ENCODE measurements at places on chromosomes 4 and X. TPM values are rescaled to one million over a fixed set of nuclear protein-coding genes. Genes with fewer than 3 reads are reported as not detected.

Gene FOXO4
- 9.4 TPM for total RNA-seq

Gene PORCN
- total RNA-seq: 3.4 TPM

Gene AMOT
- total RNA-seq: 3.8 TPM

Gene BEX1
- total RNA-seq: 2.3 TPM

Gene CACNA1F
- 0.61 TPM for total RNA-seq

Gene HAUS3
- 14.3 TPM for total RNA-seq

Gene CYSLTR1
- total RNA-seq: 5.7 TPM

Gene CETN2
- 25.3 TPM for total RNA-seq

Gene NLGN3
- total RNA-seq: 0.19 TPM

Gene ATP1B4
- 0.05 TPM for total RNA-seq

Gene CABS1
- total RNA-seq: not detected

Gene MAGEE1
- 0.85 TPM for total RNA-seq

Gene TNIP3
- total RNA-seq: 3.5 TPM

Gene SYP
- 14.4 TPM for total RNA-seq

Gene BST1
- total RNA-seq: 4.1 TPM

Gene MAGEA2B
- total RNA-seq: not detected

Gene DMP1
- 0.42 TPM for total RNA-seq

- no peaks in the 10 kb centered on the region for H3K27me3 ChIP-seq
- DNase-seq: no peak
- H3K27ac ChIP-seq: no peak overlapping the region
- no peaks in the 10 kb centered on the region for H3K36me3 ChIP-seq
- H3K4me1 ChIP-seq: no peaks in the 10 kb centered on the region
- no peak overlapping the region for H3K4me3 ChIP-seq
These were observed 50.6 kb downstream of the TENM3 start for GRCh38 chr4:182293691-182294255.

DNA sequence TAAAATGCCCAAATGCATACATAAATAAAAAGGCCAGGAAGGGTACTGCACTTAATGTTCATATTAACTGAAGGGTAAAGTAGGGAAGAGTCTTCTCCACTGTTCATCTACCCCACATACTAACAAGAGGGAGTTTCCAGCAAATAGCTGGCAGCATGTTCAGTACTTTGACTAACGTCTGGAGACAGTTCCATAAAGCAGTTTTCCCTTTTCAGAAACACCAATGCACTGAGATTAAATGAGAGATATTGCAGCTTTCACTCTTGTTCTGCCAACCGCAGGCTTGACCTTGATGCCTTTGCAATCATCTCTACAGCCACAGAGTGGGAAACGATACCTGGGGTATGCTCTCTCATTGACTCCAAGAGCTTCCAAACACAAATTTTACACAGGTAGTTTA is 2123.1 kb upstream of the TENM3 start:
- H3K27me3 ChIP-seq: no peaks in the 10 kb centered on the region
- no peak overlapping the region for H3K27ac ChIP-seq
- no peaks in the 10 kb centered on the region for H3K36me3 ChIP-seq
- H3K4me3 ChIP-seq: no peak overlapping the region
- DNase-seq: no peak

DNA sequence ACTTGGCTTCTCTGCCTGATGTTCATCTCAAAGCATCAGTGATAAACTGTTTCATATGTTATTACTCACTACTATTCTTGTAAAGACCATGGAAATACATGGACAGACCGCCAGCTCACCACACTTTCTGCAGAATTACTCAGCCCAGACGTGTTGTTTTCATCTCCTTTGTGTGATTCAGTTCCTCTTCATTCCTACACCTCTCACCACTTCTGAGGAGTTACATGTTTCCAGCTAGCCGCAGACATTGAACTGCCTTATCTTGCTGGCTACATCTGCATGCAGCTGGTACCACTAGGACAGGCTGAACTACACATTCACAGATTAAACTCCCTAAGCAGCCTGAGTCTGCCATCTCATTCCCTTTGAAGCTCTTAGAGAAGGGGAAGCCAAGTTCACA is 443.2 kb upstream of the FGF16 start:
- no peak overlapping the region for H3K27ac ChIP-seq
- peak; percentile 9 for DNase-seq
- no peak overlapping the region for H3K4me3 ChIP-seq
- H3K4me1 ChIP-seq: no peaks in the 10 kb centered on the region

GRCh38 chr4:106172861-106173260 is 143.1 kb downstream of the TBCK start:
- no peaks in the 10 kb centered on the region for H3K4me1 ChIP-seq
- DNase-seq: no peak
- H3K4me3 ChIP-seq: no peak overlapping the region
- H3K27me3 ChIP-seq: no peaks in the 10 kb centered on the region
- H3K36me3 ChIP-seq: peaks cover 5% of the 10 kb centered on the region
- H3K27ac ChIP-seq: no peak overlapping the region

GRCh38 chrX:115616943-115617563 is 56.1 kb downstream of the PLS3 start:
- H3K4me3 ChIP-seq: no peak overlapping the region
- no peaks in the 10 kb centered on the region for H3K36me3 ChIP-seq
- H3K27me3 ChIP-seq: no peaks in the 10 kb centered on the region
- H3K4me1 ChIP-seq: no peaks in the 10 kb centered on the region
- no peak overlapping the region for H3K27ac ChIP-seq

- DNase-seq: no peak
- no peaks in the 10 kb centered on the region for H3K27me3 ChIP-seq
- no peaks in the 10 kb centered on the region for H3K4me1 ChIP-seq
- H3K27ac ChIP-seq: no peak overlapping the region
These were observed 167.6 kb downstream of the ARHGAP10 start for GRCh38 chr4:147899512-147899911.

GRCh38 chr4:188218392-188218791 is 79.2 kb downstream of the TRIML1 start:
- H3K27ac ChIP-seq: no peak overlapping the region
- H3K27me3 ChIP-seq: no peaks in the 10 kb centered on the region
- DNase-seq: no peak
- H3K4me1 ChIP-seq: no peaks in the 10 kb centered on the region

DNA sequence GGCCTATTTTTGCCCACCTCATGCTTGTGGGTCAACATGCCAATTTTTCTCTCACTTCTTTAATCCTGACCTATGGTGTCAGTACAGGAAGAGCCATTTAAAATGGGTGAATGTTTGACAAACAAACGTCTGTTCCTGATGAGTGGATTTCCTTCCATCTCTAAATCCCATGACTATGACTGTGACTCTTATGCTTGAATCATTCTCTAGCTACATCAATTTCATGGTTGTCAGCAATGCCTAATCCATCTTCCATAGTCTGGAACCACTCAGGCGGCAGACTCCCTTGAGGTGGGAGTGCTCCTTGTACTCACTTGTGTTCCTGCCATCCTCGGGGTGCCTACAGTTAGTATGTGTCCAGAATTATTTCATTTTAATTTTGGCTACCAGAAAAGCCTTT is 194.9 kb upstream of the RPS6KA3 start:
- DNase-seq: no peak
- H3K4me3 ChIP-seq: no peak overlapping the region
- H3K27me3 ChIP-seq: no peaks in the 10 kb centered on the region
- no peaks in the 10 kb centered on the region for H3K4me1 ChIP-seq
- no peak overlapping the region for H3K27ac ChIP-seq
- no peaks in the 10 kb centered on the region for H3K36me3 ChIP-seq

GRCh38 chrX:103615781-103616371 is 8.1 kb downstream of the TCEAL3 start:
- no peaks in the 10 kb centered on the region for H3K36me3 ChIP-seq
- H3K4me1 ChIP-seq: no peaks in the 10 kb centered on the region
- H3K27me3 ChIP-seq: no peaks in the 10 kb centered on the region
- no peak overlapping the region for H3K4me3 ChIP-seq

- H3K4me3 ChIP-seq: no peak overlapping the region
- no peak overlapping the region for H3K27ac ChIP-seq
- no peaks in the 10 kb centered on the region for H3K36me3 ChIP-seq
- DNase-seq: no peak
- peaks cover 4% of the 10 kb centered on the region for H3K4me1 ChIP-seq
These were observed 75.7 kb downstream of the ANXA3 start for GRCh38 chr4:78627046-78627965.

GRCh38 chrX:80817002-80817401 is 7.3 kb upstream of the BRWD3 start:
- no peaks in the 10 kb centered on the region for H3K36me3 ChIP-seq
- no peak overlapping the region for H3K4me3 ChIP-seq
- H3K27me3 ChIP-seq: no peaks in the 10 kb centered on the region
- no peak overlapping the region for H3K27ac ChIP-seq

GRCh38 chrX:12958461-12958860 is 16.4 kb upstream of the TMSB4X start:
- no peaks in the 10 kb centered on the region for H3K36me3 ChIP-seq
- peak overlapping the region; percentile 99 for H3K27ac ChIP-seq
- no peak for DNase-seq
- H3K4me3 ChIP-seq: no peak overlapping the region

GRCh38 chr4:134297765-134298164 is 96.2 kb upstream of the PABPC4L start:
- no peak overlapping the region for H3K4me3 ChIP-seq
- no peak for DNase-seq
- H3K27me3 ChIP-seq: no peaks in the 10 kb centered on the region
- H3K27ac ChIP-seq: no peak overlapping the region
- H3K36me3 ChIP-seq: no peaks in the 10 kb centered on the region
- H3K4me1 ChIP-seq: no peaks in the 10 kb centered on the region

DNA sequence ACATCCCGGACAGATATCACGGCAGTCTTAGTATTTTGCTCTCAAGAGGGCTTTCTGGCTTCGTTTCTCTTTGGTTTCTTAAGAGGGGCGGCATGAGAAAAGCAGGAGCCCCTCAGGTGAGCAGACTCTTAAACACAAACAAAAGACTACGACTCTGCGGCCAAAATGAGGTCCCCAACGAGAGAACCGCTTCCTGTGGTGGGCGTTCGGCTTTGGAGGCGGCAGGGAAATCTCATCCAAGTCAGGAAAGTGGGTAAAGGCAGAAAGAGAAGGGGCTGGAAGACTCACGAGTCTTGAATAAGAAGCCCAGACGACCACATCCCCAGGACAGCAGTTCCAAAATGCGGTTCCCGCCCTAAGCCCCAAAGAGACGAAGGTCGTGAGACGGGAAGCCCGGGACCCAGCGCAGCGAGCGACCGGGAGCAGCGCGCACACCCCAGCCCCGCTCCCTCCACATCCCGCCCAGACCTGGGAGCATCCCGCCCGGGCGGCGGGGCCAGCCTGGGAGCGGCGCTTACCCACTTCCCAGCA is 409 bp downstream of the UGDH start:
- peaks cover 9% of the 10 kb centered on the region for H3K27me3 ChIP-seq
- H3K27ac ChIP-seq: peak overlapping the region; percentile 45
- no peak for DNase-seq
- H3K36me3 ChIP-seq: no peaks in the 10 kb centered on the region

DNA sequence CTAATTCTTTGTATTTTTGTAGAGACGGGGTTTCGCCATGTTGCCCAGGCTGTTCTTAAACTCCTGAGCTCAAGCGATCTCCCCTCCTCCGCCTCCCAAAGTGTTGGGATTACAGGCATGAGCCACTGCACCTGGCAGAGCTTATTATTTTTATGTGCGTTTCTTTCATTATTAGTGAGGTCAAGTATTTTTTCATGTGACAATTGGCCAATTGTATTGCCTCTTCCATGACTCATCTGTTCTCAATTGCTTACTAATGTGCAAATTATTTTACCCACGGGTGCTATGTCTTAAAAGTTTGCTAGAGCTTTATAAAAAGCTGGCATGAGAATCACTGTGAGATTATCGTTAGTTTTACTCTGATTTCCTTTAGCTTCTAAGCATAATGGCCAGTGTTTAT is 13.0 kb upstream of the ARX start:
- DNase-seq: no peak
- H3K4me1 ChIP-seq: no peaks in the 10 kb centered on the region
- H3K4me3 ChIP-seq: no peak overlapping the region
- H3K27me3 ChIP-seq: peaks cover 25% of the 10 kb centered on the region

- no peak overlapping the region for H3K4me3 ChIP-seq
- H3K27ac ChIP-seq: no peak overlapping the region
- H3K36me3 ChIP-seq: peaks cover 11% of the 10 kb centered on the region
- DNase-seq: no peak
- H3K27me3 ChIP-seq: no peaks in the 10 kb centered on the region
- no peaks in the 10 kb centered on the region for H3K4me1 ChIP-seq
These were observed 16.4 kb downstream of the TCEANC start for GRCh38 chrX:13669246-13669737.

DNA sequence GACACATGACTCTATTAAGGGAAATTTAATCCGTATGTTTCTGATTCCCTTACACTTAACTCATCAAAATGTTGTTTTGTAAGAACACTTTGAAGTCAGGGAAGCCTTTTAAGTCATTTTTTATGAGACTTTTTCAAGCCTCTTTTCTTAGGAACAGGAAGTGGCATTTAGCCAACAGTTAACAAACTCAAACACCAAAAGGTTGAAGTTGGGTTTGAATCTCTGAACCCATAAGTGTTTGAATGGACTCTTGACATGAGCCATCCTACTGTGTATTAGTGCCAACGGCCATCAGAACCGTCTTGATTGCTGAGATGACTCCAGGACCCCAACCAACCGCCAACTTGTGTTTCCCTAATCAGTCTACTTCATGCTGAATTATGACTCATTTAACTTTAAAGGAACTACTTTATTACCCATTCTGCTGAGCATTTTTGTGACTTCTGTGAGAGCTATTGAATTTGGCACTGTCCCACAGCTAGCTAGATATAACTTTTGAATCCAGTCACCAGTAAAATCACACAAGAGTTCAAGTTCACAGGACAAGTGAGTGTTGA is 209.1 kb upstream of the FAT1 start:
- H3K4me3 ChIP-seq: no peak overlapping the region
- no peak overlapping the region for H3K27ac ChIP-seq
- DNase-seq: no peak
- no peaks in the 10 kb centered on the region for H3K27me3 ChIP-seq
- no peaks in the 10 kb centered on the region for H3K36me3 ChIP-seq
- no peaks in the 10 kb centered on the region for H3K4me1 ChIP-seq

DNA sequence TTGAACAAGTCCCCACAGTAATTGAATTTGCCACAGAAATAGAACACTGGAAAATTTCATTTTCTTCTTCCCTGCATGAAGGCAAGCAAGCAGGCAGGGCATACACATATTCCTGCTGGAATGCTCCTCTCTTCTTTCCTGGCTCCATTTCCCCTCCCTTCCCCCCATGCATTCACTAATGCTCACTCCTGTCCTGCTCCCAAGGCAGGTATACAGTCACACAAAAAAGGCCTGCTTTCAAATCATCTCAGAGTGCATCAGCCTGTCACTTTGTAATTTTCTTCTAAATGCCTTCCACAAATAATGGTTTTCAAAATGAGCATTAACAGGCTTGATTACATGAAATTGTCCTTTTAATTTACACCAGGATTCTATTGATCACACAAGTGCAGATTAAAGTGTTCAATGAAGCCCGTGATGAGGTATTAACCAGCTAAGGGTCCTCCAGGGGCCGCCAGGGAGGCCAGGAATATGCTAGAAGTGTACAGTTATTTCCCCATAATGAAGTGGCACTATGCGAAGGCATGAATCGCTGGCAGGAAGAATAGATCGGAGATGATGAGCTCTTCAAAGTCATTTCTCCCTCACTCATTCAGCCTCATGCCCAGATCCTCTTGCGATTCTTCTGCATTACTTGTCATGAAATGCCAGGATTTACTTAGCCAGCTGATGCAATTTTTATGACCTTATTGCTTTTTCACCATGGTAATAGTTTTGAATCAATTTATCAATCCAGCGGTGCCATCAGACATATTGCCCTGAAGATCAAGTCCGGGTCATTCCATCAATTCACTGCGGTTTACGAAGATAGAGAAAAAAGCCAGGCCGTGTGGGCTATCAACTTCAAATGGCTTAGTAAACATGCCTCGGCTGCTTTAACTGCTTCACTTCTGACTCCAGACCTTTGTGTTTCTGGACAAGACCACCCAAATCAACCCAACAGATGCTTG is 243.5 kb downstream of the GPAT3 start:
- no peaks in the 10 kb centered on the region for H3K36me3 ChIP-seq
- DNase-seq: no peak
- H3K27me3 ChIP-seq: no peaks in the 10 kb centered on the region
- H3K4me1 ChIP-seq: no peaks in the 10 kb centered on the region
